Anterior cingulate cortex (tissue), 58 donors: ENCODE measurements at places on chromosomes 7 and 10.

GRCh38 chr7:155818154-155818819 is 6.0 kb upstream of the SHH start:
- DNase-seq = no peak

- no peak for DNase-seq
Observed at GRCh38 chr7:138982204-138982623, 1.0 kb upstream of the KIAA1549 start.

- DNase-seq = no peak
Observed at GRCh38 chr10:124339119-124340032, 79.3 kb downstream of the OAT start.

DNA sequence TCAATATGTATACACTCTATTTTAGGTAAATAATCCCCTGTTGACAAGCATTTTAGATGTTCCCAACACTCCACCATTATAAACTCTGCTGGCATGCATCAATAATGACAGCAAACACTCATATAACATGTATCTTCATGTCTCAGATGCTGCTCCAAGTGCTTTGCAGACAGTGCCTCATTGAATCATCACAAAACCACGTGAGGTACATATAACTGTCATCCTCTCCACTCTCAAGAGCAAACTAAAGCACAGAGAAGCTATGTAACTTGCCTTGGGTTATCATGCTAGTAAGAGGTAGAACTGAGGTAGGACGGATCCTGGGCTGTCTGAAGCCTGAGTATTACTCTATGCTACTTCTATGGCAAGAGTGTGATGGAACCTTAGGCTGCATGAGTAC is 72.5 kb upstream of the GSDME start:
- DNase-seq = no peak

GRCh38 chr10:113047605-113047962 is 97.5 kb downstream of the TCF7L2 start:
- no peak for DNase-seq

- no peak for DNase-seq
Observed at GRCh38 chr7:40310258-40310657, 175.5 kb downstream of the SUGCT start.

GRCh38 chr10:13973742-13974141 is 357.0 kb downstream of the FRMD4A start:
- DNase-seq = no peak

- no peak for DNase-seq
Observed at GRCh38 chr7:27972276-27972675, 208.3 kb downstream of the JAZF1 start.

- DNase-seq = no peak
Observed at GRCh38 chr7:15544050-15544449, 17.8 kb downstream of the AGMO start.

DNA sequence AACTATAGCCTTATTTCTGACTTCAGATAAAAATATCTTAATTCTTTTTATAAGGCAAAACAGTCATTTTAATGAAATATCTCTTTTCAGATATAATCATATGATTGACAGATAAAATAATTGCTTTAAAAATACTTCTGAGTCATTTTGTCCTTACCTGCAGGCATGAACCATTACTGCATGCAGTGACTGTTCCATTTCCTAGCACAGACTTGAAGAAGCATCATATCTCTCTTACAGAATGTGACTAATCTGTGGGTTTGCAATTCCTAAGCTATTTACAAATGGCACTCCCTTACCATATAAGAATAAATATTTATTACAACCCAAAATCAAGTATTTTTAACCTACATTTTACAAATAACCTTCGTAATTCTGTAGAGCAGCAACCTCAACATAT is 120.7 kb downstream of the SRPK2 start:
- no peak for DNase-seq

GRCh38 chr7:20030417-20030816 is 186.8 kb downstream of the MACC1 start:
- DNase-seq = no peak

- DNase-seq = no peak
Observed at GRCh38 chr7:158299607-158300006, 288.0 kb downstream of the PTPRN2 start.

- DNase-seq = no peak
Observed at GRCh38 chr7:152340161-152340560, 95.6 kb downstream of the KMT2C start.

DNA sequence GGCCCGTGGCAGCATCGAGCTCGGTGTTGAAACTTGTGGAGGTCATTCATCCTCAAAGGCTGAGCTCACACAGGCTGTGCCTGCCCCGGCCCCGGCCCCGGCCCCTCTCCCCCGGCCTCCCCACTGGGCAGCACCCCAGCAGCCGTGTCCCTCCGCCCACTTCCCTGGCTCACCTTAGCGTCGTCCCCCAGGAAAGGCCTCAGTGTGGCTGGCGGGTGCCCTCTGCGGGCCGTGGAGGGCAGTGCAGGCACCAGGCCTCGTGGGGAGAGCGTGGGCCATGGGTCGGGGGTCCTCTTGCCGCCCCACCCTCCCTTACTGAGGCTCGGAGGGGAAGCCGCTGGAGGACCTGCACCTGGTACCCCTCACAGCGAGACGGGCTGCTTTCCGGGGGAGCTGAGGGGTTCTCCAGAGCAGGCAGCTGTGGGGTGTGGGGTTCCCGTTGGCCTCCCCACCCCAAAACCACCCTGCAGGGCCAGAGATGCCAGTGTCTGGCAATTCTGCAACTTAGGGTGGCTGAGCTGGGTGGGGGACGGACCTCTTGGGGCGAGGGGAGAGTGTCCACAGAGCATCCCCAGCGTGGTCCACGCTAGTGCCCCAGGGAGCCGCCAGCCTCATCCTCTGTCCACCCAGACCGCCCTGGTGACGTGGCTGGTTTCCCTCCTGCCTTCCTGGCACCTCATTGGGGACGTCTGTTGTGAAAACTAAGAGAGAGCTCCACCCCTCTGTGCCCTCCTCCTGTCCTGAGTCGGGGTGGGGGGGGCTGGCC is 44.2 kb upstream of the DPYSL4 start:
- no peak for DNase-seq

- DNase-seq = no peak
Observed at GRCh38 chr7:208130-208673, 15.8 kb downstream of the FAM20C start.

DNA sequence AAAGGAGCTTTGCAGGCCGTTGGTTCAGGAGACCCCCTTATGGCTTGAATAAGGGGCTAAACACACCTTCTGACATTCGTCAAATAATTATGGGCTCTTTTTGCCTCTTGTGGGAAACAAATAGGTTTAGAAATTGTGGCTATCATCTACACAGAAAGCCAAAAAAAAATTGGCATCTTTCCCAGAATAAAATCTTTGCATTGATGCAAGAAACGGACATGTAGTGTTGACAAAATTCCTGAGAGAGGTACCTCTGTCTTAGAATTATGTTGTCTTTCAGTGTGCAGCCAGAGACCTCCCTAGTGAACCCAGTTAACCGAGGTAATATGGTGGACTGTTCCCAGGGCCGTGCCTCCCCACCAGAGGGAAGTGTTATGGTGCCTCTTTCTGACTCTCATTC is 283.9 kb downstream of the SDHAF3 start:
- DNase-seq = no peak

DNA sequence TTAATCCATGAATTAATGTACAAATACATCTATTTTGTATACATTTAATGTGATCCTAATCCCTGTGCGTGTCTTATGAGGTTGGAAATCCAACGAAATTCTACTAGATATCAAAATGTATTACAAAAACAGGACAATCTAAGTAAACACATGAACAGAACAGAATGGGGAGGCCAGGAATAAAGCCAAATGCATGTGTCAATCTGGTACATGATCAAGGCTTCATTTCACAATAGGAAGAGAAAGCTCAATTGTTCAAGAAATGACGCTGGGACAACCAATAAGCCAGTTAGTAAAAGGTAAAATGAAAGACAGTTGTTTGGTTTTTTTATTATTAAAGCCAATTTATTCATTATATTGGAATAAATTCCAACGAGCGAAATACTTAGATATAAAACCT is 83.0 kb downstream of the COL13A1 start:
- no peak for DNase-seq

DNA sequence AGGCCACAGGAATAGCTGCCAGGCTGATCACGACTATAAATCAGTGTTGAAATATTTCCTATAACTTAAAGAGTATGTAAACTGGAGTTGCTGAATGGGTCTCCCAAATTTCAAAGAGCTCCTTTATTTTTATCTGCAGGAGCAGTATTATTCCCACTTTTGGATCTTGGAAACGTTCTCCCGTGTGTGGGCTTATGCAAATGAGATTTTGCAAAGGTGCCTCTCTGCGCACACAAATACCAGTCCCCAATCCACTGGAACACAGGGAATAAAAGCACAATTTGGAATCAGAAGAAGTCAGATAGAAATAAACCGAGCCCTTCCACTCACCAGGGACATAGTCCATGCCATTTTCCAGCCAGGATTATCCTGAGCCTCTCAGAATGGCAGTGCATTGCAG is 350.2 kb upstream of the CELF2 start:
- DNase-seq = no peak

DNA sequence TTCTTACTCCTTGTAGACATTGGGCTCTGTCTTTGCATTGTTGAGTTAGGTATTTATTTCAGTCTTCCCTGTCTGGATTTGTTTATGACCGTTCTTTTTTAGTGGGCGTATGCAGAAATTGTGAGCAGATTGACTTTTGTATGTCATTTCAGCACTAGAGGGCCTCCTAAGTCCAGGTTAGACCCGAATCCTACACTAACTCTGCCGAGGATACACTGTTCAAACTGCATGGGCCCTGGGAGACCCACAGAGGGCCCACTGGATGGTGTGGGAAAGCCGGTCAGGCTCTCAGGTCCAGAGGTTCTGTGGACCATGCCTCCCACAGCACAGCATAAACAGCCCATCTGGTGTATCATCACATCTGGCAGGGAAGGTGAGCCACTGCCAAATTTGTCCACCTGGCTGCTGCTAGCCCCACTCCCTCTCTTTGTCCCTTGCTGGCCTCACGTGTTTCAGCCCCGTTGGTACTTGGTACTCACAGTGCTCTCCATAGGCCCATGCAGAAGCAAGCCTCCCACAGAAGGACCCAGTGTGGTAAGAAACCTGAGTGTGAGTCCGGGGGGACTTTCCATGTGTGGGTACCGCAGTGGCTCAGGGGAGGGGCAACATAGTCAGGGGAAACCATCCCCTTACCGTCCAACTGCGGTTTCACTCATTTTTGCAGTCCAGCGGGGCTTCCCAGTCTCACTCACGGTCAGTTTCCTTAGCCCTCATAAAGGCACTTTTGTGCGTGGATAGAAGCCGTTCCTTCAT is 112.8 kb downstream of the APBB1IP start:
- DNase-seq = no peak

DNA sequence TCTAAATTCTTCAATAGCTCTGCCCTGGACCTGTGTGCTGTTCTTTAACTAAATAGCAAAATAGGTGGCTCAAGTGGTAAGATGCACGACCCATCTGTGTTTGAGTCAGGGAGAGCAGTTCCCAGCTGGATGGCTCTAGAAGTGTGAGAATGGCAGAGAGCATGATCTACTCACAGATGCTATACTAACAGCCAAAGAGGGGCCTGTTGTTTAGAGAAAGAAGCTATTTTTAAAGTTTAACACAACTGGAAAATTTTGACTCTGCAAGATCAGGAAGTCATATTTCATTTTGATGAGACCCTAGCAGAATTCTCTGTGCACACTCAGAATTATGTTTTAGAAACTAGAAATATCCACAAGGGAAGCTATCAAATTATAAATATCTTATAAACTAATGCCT is 87.4 kb upstream of the PIP4K2A start:
- no peak for DNase-seq

DNA sequence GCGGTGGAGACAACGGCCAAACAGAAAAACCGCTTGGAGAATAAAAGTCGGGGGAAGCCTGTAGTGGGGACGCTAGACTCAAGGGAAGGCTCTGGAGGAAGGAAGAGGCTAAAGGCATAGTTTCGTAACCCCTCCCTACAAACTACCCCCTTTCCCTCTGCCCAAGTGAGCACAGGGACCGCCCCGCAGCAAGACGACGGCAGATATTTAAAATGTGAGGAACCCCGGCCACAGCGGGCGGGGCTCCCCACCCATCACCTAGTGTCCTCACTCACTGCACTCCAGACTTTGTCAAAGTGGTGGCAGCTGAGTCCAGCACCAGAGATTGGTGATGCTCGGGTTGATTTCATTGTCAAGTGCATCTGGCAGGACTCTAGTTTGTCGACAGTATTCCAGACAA is 69.1 kb downstream of the PRKAG2 start:
- DNase-seq = no peak

DNA sequence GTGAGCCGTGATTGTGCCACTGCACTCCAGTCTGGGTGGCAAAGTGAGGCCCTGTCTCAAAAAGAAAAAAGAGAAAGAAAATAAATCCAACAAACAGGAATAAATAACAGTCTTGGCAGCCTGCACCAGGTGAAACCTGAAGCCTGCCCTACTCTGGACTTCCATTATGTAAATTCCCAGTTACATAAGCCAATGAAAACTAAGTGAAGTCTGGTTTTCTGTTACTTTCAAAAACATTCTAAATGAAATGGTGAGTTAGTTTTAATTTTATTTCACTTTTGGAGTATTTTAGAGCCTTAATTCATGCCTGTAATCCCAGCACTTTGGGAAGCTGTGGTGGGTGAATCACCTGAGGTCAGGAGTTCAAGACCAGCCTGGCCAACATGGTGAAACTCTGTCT is 22.5 kb upstream of the HIBADH start:
- DNase-seq = no peak

- no peak for DNase-seq
Observed at GRCh38 chr10:13503745-13504463, 24.9 kb downstream of the BEND7 start.

DNA sequence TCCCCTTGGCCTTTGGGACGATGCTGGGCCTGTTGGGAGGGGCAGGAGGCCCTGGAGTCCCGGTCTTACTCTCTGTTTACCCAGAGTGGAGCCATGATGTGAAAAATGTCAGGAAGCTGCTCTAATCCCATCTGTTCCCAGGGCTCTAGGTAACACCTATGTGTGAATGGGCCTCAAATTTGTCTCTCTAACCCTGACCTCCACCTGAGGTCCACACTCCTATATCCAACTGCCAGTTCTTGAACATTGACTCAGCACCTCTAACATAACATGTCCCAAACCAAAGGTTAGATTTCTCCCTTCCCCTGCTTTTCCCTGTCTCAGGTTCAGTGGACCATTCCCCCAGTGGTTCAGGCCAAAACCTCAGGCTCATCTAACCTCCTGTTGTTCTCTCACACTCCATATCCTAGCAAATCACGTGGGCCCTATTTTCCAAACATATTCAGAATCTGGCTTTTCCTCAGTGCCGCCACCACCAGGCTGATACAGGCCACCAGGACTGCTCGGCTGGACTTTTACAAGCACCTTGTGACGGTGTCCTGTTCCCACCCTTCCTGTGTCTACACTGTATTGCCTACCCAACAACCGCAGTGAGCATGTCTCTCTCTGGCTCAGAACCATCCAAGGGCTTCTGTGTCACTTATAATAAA is 130.6 kb downstream of the ATXN7L1 start:
- no peak for DNase-seq

- no peak for DNase-seq
Observed at GRCh38 chr10:118968482-118968881, 61.0 kb upstream of the NANOS1 start.

- DNase-seq = no peak
Observed at GRCh38 chr10:104925232-104925851, 284.3 kb downstream of the SORCS3 start.
